ENCODE measurements at places on chromosomes 12 and 14. TPM values are rescaled to one million over a fixed set of nuclear protein-coding genes. Genes with fewer than 3 reads are reported as not detected.

DNA sequence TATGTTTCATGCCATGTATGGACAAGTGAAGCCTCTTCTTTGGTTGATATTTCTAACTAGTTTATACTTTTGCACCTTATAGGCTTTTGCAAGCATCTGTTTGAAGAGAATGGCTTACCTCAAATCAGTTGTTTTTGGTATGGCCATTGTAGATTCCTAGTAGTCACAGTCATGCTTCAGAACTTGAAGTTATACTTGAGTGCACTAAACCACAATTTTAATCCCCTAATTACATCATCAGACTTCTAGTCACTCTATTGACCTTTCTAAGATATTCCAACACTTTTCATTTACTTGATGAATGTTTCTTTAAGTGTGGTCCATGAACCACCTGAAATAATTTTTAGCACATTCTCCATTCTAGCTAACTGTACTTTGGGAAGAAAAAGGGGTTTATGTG, 18.6 kb upstream of the KLRB1 start:
- no peak for DNase-seq

GRCh38 chr12:76026643-76027063, 4.9 kb downstream of the PHLDA1 start:
- no peak for DNase-seq

The CLEC9A gene
- not detected for total RNA-seq

DNA sequence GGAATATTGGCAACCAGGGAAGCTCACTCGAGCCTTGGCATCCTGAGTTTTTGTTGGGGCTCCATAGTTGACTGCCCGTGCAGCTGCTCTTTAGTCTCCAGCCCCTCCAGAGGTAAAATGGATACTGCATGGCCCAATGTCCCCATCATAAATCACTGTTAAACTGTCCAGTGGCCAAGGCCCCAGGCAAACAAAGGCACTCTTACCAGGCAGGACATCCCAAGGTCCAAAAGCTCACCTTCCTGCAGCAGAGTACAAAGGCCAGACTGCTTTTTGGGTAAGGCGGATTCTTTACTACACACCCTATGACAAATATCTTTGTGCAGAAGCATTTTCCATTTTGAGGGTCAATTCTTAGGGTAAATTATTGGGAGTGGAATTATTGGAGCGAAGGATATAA, 81.1 kb downstream of the GPATCH2L start:
- no peak for DNase-seq

The AKAP3 gene
- 1.5 TPM for total RNA-seq

- DNase-seq: no peak
Measured at GRCh38 chr12:49461221-49461620, 77.6 kb upstream of the KCNH3 start.
